ENCODE measurements at places on chromosomes 6 and 20. TPM values are rescaled to one million over a fixed set of nuclear protein-coding genes. Genes with fewer than 3 reads are reported as not detected.
A peak's percentile ranks its signal among the peaks of the same experiment; 100 is the strongest.

DNA sequence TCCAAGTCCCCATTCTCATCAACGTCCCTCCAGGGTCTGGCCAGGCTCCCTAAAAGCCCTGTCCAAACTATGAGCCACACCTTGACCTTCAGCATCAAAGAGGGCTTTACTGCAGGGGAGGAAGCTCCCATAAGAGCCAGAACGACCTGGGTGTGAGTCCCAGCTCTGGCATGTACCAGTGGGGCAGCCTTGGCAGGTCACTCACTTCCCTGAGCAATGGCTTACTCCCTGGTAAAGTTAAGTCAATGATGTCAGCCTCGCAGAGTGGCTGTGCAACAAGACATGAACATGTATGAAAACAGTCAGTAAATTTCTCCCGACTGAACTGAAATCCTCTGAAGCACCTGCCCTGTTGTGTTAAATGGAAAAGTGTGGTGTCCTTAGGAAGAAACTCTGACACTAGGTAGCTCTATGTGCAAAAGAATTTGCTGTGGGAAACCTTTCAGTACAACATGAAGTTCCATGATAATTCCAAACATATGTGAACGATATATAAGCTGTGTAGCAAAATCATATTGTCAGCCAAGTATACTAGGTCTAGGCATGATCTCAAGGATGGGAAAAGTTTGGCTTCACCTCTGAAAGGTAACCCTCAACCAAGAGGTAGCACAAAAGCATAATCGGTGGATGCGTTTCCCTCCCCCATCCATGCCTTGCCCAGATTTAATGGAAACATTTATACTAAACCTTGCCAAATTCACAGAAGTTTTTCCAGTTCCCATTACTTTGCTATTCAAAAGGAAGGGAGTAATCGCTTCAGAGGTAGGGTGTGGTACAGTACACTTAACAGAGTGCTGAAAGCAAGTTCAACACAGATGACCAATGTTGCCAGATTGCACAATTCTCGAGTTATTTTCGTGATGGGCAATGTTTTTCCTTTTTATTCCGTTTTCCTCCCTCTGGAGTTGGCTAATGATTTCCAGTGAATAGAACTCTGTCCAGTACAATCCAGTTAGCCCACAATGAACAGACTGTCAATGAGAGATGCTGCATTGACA is 49.0 kb upstream of the RANBP9 start:
- DNase-seq, result peak; percentile 60
- peak overlapping the region; percentile 82 for H3K27ac ChIP-seq
- peaks cover 27% of the 10 kb centered on the region for H3K4me1 ChIP-seq

GCNT2 gene
- 13.2 TPM for total RNA-seq

GRCh38 chr6:107767637-107768036 is 56.5 kb downstream of the SCML4 start:
- no peak overlapping the region for H3K4me3 ChIP-seq
- H3K27ac ChIP-seq, result no peak overlapping the region
- H3K36me3 ChIP-seq, result no peaks in the 10 kb centered on the region
- H3K4me1 ChIP-seq, result no peaks in the 10 kb centered on the region
- no peak for DNase-seq

PRKN gene
- total RNA-seq, result 173 TPM

- DNase-seq, result no peak
- H3K4me1 ChIP-seq, result no peaks in the 10 kb centered on the region
- no peaks in the 10 kb centered on the region for H3K27me3 ChIP-seq
- H3K27ac ChIP-seq, result no peak overlapping the region
Measured at GRCh38 chr6:11393713-11394627, 143.6 kb upstream of the TMEM170B start.

DNA sequence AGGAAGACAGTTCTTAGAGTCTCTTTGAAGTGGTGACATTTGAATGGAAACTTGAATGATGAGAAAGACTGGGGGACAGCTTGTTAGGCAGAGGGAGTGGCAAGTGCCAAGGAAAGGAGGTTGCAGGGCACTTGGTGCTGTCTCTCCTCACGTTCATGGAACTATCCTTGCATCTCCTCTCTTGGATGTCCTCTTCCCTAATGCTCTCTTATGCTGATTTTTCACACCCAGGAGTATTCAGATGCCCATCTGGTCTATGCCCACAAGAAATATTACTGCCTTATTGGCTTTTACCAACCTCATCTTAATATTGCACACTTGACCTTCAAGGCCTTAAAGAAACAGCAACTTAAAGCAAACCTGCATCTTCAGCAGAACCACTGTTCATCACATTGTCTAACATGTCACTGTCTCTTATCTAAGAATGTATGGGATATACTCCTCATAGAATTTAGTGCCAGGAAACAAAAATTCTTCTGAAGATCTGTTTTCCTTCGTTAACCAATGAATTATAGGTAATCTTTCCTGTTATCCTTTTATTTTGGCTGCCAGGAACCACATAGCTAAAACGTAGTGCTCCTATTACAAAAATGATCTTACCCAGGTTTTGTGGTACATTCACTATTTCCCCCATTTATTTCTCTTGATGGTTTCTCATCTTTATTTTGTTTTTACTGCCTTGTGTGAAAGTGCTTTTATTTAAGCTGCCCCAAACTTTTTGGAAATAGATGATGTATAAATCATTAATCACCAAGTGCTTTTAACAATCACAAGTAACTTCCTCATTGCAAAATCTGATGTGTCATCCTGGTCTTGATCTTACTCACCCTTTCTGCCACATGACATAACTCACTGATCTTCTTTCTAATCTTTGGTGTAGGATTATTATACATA is 12.8 kb downstream of the RGS17 start:
- DNase-seq, result no peak
- no peaks in the 10 kb centered on the region for H3K36me3 ChIP-seq
- H3K4me1 ChIP-seq, result no peaks in the 10 kb centered on the region
- H3K4me3 ChIP-seq, result no peak overlapping the region
- no peaks in the 10 kb centered on the region for H3K27me3 ChIP-seq

DNA sequence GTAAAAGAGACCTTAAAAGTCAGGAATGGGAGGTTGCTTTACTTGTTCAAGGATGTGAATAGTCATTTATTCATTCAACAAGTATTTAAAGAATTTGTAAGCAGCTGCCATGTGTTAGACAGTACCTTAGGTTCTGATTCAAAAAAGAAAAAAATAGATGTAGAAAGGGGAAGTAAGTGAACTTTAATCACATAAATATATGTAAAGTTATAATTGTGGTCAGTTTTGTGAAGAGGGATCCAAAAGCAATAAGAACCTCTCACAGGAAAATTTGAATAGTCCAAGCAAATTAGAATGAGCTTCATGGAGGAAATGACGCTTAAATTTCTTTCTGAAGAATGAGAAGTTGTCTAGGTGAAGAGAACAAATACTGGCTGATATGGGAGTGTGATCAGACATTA is 596.1 kb upstream of the CITED2 start:
- DNase-seq, result no peak
- no peaks in the 10 kb centered on the region for H3K27me3 ChIP-seq
- peaks cover 16% of the 10 kb centered on the region for H3K4me1 ChIP-seq
- H3K36me3 ChIP-seq, result no peaks in the 10 kb centered on the region
- no peak overlapping the region for H3K4me3 ChIP-seq

- H3K36me3 ChIP-seq, result no peaks in the 10 kb centered on the region
- no peaks in the 10 kb centered on the region for H3K27me3 ChIP-seq
- peak overlapping the region; percentile 83 for H3K27ac ChIP-seq
- peak overlapping the region; percentile 80 for H3K4me3 ChIP-seq
- DNase-seq, result peak; percentile 64
Measured at GRCh38 chr6:157982563-157983405, 1.1 kb downstream of the SYNJ2 start.

- H3K27me3 ChIP-seq, result peaks cover 4% of the 10 kb centered on the region
- H3K4me1 ChIP-seq, result no peaks in the 10 kb centered on the region
- no peaks in the 10 kb centered on the region for H3K36me3 ChIP-seq
Measured at GRCh38 chr20:30506100-30506499, 751.4 kb upstream of the DEFB115 start.

DNA sequence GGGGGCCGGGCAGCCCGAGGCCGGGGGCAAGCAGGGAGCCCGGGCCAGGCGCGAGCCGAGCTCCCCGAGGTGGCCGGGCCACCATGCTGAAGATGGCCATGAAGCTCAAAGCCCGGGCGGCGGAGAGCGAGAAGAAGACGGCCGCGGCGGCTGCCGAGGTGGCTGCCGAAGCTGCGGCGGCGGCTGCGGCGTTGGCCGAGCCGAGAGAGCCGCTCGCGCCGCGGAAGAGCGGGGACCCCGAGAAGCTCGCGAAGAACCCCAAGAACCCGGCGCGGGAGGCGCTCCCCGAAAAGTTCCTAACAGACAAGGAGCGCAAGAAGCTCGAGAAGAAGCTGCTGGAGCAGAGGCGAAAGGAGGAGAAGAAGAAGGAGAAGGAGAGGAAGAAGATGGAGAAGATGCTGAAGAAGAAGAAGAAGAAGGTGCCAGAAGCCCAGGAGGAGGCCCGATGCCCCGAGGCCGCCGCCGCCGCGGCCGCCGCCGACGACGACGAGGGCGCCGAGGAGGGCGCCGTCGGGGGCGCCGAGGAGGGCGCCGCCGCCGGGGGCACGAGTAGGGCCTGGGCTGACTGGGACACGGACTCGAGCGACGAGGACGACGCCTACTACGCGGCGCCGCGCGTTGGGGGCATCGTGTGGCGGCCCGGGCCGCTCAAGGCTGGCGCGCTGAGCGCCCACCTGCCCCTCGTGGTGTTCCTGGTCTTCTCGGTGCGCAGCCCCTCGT is 37.4 kb downstream of the GNAS start:
- no peak for DNase-seq
- H3K27ac ChIP-seq, result peak overlapping the region; percentile 99
- H3K27me3 ChIP-seq, result no peaks in the 10 kb centered on the region
- peak overlapping the region; percentile 84 for H3K4me3 ChIP-seq

DNA sequence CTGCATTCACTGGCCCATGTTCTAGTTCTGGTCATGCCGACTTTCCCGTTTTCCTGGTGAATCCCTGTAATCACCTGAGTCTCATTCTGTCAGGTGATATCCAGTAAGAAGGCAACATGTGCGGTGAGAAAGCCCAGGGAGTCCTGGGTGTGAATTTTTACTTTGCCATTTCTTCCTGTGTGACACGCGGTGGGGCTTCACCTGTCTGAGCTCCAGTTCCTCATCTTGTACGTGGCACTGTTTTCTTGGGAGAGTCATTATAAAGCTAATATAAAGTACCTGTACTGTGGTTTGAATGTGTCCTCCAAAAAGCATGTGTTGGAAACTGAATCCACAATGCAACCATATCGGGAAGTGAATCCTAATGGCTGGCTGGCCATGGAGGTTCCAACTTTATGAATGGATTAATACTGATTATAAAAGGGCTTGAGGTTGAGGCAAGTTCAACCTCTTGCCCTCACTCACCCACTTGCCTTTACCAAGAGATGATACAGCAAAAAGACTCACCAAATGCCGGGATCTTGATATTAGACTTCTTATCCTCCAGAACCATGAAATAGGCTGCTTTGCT is 5.1 kb downstream of the HLA-E start:
- no peak for DNase-seq
- no peaks in the 10 kb centered on the region for H3K27me3 ChIP-seq
- H3K4me1 ChIP-seq, result peaks cover 34% of the 10 kb centered on the region
- H3K4me3 ChIP-seq, result no peak overlapping the region
- H3K36me3 ChIP-seq, result peaks cover 28% of the 10 kb centered on the region

- no peaks in the 10 kb centered on the region for H3K4me1 ChIP-seq
- no peak overlapping the region for H3K27ac ChIP-seq
- no peaks in the 10 kb centered on the region for H3K36me3 ChIP-seq
- DNase-seq, result no peak
Measured at GRCh38 chr6:8157839-8158238, 55.5 kb upstream of the EEF1E1 start.

GRCh38 chr6:159522877-159523547 is 170.0 kb downstream of the SOD2 start:
- no peaks in the 10 kb centered on the region for H3K36me3 ChIP-seq
- DNase-seq, result no peak
- no peak overlapping the region for H3K27ac ChIP-seq

DNA sequence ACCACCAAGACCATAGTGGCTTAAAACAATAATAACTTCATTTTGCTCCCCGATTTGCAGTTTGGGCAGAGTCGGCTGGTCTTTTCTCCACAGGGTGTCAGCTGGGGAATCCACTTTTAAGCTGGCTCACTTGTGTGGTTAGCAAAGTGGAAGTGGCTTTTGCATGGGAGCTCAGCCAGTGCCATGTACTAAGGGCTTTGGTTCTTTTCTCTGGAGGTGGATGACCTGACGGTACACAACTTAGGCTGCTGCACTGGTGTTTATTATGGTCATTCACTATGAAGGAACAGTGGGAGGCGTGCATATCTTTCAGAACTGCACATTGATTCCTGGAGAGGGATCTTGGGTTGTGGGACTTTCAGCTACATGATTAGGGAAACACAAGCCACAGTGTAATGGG is 141.0 kb downstream of the OR2B2 start:
- H3K4me1 ChIP-seq, result peaks cover 3% of the 10 kb centered on the region
- H3K27me3 ChIP-seq, result no peaks in the 10 kb centered on the region
- H3K36me3 ChIP-seq, result no peaks in the 10 kb centered on the region
- DNase-seq, result no peak
- H3K27ac ChIP-seq, result no peak overlapping the region

HAO1 gene
- total RNA-seq, result not detected

GRCh38 chr6:117829594-117830319 is 77.3 kb upstream of the SLC35F1 start:
- no peak overlapping the region for H3K4me3 ChIP-seq
- H3K27ac ChIP-seq, result no peak overlapping the region
- H3K27me3 ChIP-seq, result no peaks in the 10 kb centered on the region
- no peak for DNase-seq
- H3K36me3 ChIP-seq, result no peaks in the 10 kb centered on the region

CLPSL2 gene
- not detected for total RNA-seq

LYRM4 gene
- 28.5 TPM for total RNA-seq

- peaks cover 19% of the 10 kb centered on the region for H3K27me3 ChIP-seq
Measured at GRCh38 chr20:38805958-38806854, 709 bp downstream of the PPP1R16B start.

DNA sequence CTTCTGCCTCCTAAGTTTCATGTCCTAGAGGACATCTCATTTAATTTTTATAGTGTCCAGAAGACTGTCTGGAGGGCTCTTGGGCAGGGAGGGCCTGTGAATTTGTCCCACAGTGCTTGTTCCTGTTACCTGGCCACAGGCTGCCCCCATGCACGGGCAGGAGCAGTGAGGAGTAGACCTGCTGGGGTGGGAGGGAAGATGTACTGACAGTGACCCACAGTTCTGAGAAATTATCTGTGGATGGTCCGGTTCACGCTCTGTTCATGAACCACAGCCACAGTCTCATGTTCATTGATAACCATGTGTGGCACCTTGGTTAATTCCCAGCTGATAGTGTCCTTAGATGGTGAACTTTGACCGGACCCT is 18.8 kb upstream of the ZNF831 start:
- no peak for DNase-seq
- no peak overlapping the region for H3K4me3 ChIP-seq

GRCh38 chr6:43810965-43811732 is 41.1 kb downstream of the VEGFA start:
- no peak for DNase-seq
- no peak overlapping the region for H3K27ac ChIP-seq
- H3K36me3 ChIP-seq, result no peaks in the 10 kb centered on the region
- H3K27me3 ChIP-seq, result no peaks in the 10 kb centered on the region
- H3K4me1 ChIP-seq, result no peaks in the 10 kb centered on the region
- no peak overlapping the region for H3K4me3 ChIP-seq

GRCh38 chr6:30707281-30707850 is 9.7 kb downstream of the MDC1 start:
- no peak overlapping the region for H3K4me3 ChIP-seq
- H3K36me3 ChIP-seq, result peaks cover 31% of the 10 kb centered on the region
- H3K27me3 ChIP-seq, result no peaks in the 10 kb centered on the region
- no peak for DNase-seq
- no peaks in the 10 kb centered on the region for H3K4me1 ChIP-seq

ENPP3 gene
- total RNA-seq, result 0.14 TPM

MICB gene
- total RNA-seq, result 1.5 TPM

Data from sigmoid colon (tissue), 7 donors.